ENCODE measurements at places on chromosomes 7 and 10.

DNA sequence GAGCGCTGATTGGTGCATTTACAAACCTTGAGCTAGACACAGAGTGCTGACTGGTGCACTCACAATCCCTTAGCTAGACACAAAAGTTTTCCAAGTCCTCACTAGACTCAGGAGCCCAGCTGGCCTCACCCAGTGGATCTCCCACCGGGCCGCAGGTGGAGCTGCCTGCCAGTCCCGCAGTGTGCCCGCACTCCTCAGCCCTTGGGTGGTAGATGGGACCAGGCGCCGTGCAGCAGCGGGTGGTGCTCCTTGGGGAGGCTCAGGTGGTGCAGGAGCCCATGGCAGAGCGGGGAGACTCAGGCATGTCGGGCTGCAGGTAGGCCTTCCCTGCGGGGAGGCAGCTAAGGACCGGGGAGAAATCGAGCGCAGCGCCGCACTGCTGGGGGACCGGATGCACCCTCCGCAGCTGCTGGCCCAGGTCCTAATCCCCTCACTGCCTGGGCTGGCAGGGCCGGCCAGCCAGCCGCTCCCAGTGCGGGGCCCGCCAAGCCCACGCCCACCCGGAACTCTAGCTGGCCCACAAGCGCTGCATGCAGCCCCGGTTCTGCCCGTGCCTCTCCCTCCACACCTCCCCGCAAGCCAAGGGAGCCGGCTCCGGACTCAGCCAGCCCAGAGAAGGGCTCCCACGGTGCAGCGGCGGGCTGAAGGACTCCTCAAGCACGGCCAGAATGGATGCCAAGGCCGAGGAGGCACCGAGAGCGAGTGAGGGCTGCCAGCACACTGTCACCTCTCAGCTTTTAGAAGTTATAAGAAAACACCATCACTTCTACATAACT lies 128.9 kb downstream of the ZNF438 start:
- no peak for DNase-seq

DNA sequence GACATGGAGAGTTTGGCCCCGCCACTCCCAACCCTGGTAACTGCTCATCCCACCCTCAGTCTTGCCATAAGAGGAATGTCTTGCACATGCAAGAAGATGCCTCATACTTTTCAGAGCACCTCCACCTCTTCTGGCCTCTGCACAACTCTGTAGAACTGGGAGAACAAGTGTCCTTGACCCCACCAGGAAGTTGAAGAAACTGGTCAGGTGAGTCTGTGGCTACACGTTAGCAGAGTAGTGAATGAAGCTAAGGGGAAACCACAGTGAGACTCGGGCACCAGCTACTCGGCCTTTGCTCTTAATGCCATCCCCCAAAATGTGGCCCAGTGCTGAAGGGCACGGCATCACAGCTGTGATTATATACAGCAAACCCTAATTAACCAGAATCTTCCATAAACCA lies 110.1 kb downstream of the ARID5B start:
- DNase-seq = no peak

DNA sequence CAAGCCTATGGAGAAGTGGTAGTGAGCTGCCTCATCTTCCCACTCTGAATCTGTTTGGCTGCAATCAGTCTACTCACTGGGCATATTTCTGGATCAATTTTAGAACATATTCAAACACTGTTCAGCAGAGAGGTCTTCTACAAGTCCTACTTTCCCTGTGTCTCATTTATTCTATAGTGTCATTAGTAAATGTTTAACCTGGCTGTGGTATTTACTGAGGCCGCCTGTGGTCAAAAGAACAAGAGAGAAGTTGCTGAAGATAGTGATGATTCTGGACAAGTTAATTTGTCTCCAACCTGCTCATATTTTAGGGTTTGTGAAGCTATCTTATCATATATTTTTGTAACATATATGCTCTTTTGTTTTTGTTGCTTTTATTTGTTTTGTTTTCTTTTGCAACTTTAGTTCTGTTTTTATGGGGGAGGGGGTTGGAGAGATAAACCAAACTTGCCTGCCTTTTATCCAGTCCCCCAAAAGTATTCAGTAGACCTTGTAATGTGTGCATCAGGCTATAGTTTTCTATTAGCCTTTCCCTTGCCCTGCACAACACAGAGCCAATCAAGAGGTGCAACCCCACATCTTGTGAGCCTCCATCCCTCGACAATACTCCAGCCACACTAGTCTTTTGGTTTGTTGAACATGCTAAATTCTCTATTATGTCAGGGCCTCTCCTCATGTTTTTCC lies 362.8 kb upstream of the MBL2 start:
- DNase-seq = no peak

DNA sequence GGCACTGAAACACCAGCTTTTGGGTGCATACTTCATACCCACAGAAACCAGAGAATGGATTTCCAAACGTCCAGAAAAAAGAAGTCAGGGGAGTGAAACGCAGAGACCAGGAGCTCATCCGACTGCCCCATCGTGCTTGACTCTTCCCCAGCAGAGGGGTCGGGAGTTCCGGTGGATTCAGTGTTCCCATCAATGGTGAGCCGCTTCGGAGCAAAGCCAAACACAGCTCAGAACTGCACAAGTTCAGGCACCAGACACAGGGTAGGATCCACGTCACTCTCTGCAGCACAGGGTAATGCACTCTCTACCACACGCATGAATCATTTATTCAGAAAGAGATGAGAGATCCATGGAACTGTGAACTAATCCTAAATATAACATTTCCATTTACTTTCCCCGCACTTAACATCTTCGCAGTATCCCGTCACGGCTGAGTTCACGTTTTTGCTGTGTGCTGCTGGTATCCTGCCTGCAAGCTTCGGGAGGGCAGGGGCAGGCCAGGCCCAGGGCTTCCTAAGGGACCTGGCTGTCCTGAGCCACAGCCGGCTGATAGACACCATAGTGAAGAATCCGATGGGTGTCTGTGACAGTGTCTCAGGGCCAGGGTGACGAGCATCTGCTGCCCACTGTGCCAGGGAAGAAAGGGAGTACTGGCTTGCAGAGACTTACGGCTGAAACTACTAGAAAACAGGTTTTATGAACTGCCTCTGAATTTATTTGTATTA lies 545.3 kb downstream of the PTPRN2 start:
- no peak for DNase-seq

- no peak for DNase-seq
Observed at GRCh38 chr10:35765066-35765527, 123.0 kb upstream of the FZD8 start.

Measured in AML-193 (cell line).